ENCODE measurements at places on chromosomes 6 and 20.

DNA sequence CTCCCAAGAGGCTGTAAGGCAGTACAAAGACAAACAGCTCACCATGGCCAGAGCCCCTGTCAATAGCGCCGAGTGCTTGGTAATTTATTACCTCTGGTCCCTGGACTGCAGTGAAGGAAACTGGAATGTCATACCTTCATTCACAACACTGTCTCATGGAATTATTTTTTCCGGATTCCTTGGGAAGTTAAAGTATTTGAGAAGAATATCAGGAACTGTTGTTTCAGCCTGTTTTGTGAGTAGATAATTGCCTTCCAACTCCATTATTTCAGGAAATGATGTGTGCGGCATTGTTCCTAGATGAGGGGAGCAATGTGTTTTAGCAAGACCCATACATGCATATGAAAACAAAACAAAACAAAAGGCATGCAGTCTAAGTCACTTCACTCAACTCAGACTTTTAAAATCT is 64.0 kb downstream of the BLOC1S5 start:
- DNase-seq = no peak

GRCh38 chr6:15247500-15248450 is 1.9 kb downstream of the JARID2 start:
- DNase-seq = peak; percentile 37

DNA sequence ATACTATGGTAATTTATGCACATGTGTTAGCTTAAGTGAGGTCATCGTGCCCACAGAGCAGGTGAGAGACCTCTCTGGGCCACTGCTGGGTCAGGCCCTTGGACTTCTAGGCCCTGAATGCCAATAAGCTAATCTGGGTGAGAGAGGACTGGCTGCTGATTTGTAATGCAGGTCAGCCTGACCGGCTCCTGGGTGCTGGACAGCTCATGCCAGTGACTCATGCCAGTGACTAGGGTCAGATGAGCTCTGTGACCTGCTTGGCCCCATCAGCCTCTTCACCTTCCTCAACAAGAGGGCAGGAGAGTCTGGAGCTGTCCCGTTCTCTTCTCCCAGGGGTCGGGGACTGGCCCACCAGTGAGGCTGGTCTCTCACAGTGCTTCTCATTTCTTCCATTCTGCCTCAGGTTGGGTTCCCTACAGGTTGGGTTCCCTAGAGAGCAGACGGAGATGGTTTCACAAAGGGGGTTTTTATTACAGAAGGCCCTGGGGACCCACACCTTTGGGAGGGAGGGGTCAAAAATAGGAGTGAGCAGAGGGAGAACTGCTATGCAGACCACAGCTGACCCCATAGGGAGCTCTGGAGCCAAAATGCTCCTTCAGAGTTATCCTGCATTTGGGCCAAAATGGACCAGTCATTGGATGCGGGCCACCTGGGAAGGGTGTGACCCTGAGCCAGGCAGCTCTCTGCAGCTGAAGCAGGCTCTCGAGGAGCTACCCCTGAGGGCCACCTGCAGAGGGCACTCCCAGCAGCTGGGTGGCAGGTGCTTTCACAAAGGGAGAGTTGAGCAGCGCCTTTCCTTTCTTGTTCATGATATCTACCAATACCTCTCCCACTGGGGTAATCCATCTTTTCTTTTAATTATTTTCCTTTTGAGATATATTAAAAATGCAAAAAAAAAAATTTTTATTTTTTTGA is 2.2 kb upstream of the OXT start:
- DNase-seq = no peak

DNA sequence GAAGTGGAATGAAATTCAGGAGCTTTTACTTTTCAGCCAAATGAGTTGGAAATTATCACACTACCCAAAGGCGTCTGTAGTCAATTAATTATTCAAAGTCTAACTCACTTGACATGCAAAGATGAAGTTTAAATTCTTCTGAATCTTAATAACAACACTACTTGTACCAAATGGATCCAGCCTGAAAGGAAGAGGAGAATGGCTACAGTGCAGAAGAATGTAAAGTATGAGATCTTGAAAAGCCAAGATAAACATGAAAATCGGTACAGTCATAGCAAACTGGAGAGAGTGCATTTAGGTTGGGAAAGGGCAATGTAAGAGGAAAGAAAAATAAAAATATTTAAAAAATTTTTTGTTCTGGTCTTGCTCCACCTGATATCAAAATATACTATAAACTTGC is 195.5 kb downstream of the SIM1 start:
- DNase-seq = no peak

- DNase-seq = no peak
Measured at GRCh38 chr20:63885264-63886053, 9.5 kb upstream of the DNAJC5 start.

- no peak for DNase-seq
Measured at GRCh38 chr6:45009576-45009975, 318.6 kb upstream of the RUNX2 start.

GRCh38 chr6:99184696-99185095 is 164.8 kb downstream of the FAXC start:
- DNase-seq = no peak

DNA sequence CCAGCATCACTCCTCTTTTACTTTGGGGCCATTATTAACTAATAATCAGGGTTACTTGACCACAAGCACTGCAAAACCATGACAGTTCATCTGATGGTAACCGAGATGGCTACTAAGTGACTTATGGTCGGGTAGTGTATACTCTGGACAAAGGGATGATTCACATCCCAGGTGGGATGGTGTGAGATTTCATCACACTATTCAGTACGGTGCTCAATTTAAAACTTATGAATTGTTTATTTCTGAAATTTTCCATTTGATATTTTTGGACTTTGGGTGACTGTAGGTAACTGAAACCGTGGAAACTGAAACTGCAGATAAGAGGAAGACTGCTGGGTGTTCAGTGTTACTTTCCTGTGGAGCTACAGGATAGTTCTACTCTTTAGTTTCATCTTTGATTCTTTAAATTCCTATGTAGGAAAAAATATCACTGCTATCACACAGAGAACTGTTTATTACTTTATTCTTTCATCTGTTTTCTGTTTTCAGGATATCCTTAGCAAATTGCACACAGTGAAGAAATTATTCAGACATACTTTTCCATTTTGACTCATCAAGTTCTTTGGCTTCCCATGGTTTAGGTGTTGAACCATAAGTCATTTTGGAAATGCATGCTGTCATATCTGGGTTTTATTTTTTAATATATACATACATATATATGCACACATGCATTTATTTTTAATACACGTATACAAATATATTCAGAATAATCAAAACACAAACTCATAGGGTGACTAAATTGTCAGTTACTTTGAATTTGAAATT is 59.1 kb upstream of the C20orf144 start:
- no peak for DNase-seq

DNA sequence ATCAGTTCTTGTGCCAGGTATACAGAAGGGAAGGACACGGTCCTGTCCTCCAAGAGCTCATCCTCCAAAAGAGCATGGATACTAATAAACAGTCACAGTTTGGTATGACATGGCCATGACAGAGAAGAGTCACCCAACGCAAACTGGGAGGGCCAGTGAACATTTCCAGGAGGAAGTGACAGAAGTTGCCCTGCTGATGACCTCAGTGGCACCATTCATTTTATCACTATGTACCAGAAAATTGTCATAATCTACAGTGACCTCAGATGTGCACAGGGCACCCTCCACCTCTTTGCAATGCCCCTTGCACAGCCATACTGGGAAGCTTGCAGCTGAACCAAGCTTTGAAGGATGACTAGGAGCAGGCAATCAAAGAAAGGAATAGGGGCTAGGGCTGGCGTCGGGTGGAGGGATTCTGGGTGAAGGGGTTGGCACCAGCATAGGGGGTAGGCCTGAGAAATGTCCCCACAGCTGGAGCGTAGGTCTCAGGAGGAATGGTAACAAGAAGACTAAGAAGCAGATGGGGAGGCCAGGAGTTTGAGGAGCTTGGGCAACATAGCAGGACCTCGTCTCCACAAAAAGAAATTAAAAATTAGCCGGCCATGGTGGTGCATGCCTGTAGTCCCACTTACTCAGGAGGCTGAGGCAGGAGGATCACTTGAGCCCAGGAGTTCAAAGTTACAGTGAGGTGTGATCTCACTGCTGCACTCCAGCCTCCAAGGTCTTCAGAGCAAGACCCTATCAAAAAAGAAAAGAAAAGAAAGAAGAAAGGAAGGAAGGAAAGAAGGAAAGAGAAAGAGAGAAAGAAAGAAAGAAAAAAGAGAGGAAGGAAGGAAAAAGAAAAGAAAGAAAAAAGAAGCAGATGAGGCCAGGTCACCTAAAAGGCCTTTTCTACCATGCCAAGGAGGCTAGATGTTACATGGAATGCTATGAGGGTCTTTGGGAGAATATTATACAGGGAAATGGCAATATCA is 65.3 kb upstream of the SNX9 start:
- no peak for DNase-seq

GRCh38 chr6:9484091-9484490 is 930.8 kb downstream of the TFAP2A start:
- no peak for DNase-seq

- peak; percentile 38 for DNase-seq
Measured at GRCh38 chr6:32118782-32119628, 9.0 kb downstream of the ATF6B start.

DNA sequence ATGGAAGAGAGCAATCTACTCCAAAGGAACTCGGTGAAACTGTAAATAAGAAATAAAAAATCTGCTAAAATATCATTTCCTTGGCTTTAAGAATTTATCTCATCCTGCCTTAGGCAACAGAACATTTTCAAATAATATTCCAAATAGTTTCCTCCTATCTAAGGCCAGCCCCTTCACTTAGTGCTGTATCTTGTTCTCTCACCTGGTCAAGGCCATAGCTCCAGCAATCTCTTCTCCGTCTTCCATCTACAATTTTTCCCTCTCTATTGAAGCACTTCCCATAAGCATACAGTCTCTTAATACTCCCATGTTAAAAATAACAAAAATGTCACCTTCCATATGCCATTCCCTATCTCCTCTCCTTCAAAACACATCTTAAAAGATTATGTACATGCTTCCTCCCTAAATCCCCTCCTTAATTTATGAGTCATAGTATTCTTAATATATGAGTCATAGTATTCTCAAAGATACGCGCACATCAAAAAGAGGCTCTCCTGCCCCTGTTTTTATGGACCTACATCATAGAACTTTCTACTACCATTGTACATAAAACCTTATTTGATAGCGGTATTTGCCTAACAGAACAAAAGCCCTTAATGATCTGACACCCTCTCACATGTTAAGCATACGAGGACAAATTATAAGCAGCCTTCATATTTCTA is 146.9 kb downstream of the PDE10A start:
- no peak for DNase-seq
